ENCODE measurements at places on chromosomes 2 and 18. TPM values are rescaled to one million over a fixed set of nuclear protein-coding genes. Genes with fewer than 3 reads are reported as not detected.

GRCh38 chr2:75287624-75288316, 88.5 kb upstream of the TACR1 start:
- no peak for DNase-seq

DNA sequence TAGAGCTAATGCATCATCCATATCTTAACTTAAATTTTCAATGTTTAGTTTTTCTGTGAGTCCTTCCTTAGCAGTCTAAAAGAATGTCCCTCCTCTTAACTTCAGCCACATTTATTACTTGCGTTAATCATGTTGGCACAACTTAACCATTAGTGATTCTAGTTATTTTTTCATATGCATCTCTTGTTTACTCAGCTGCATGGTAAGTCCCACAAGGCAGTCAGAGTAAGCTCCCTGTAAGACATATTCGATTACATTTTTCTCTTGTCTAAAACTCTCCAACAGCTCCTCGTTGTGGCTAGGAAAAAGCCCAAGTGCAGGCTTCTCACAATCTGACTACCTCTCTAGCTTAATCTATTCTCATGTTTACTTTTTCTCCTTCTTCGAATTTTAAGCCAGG, 2045.3 kb upstream of the PIK3C3 start:
- no peak for DNase-seq

The KRTCAP3 gene
- 2.5 TPM for total RNA-seq

DNA sequence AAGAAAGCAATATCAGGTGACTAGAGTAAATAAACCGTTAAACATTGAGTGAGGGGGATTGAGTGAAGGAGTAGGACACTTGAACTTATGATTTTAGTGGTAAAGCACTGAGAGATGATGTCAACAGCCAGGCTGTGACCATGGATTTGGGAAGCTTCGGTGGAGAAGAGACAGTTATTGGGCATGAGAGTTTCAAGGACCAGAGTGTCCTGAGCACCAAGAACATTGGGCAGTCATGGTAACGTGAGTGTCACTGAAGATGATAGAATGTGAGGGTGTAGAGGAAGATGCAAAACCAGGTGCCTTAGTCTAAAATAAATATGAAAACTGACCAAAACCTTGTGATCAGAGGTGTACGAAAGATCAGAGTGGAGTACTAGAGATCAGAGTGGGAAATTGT, 248.1 kb downstream of the ASXL3 start:
- no peak for DNase-seq

- no peak for DNase-seq
These were observed 31.8 kb upstream of the KCNE4 start for GRCh38 chr2:223019987-223020717.

- no peak for DNase-seq
These were observed 59.1 kb upstream of the NABP1 start for GRCh38 chr2:191618786-191619185.

The PLGLB1 gene
- 5.4 TPM for total RNA-seq

The GLI2 gene
- total RNA-seq: 11.4 TPM

- DNase-seq: no peak
These were observed 1.9 kb upstream of the KRCC1 start for GRCh38 chr2:88057437-88057844.

The INPP4A gene
- total RNA-seq: 22.3 TPM

The TNS1 gene
- 92.3 TPM for total RNA-seq

GRCh38 chr2:168896783-168897182, 4.3 kb upstream of the G6PC2 start:
- no peak for DNase-seq

The ADAM23 gene
- 3.1 TPM for total RNA-seq

DNA sequence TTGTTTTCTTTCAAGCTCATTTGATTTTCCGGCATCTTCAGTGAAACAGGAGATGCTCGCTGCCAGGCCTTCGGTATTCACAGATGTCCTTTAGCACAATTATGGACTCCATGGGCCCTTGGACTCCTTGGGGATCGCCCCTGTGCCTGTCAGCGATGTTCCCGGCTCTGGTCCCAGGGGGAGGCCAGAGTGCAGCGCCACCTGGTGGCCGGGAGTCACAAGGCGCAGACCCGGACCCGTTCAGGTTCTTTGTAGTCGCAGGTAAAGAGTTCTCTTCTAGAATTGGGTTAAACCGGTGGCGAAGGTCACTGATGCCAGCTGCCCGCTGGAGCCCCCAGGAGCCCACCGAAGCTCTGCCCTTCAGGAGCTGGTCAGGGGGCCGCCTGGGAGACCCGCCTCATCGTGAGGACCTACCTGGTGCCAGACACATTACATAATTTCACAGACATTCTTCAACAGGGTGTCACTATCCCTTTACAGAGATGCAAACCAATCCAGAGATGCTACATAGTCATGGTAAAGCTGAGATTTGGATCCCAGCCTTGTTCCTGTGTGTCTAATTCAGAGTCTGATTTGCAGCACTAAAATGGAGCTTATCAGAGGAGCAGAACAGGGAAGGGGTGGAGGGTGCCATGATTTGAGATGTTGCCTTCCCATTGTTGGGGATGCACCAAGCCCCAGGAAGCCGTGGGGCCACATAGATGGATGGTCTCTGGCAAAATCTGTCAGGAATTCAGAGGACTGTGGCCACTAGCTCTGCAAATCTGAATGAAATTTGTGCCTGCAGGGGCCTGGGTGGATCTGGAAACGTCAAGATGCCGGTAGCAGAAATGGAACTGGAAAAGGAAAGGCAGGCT, 6.0 kb upstream of the INPP5D start:
- DNase-seq: no peak

The BMP10 gene
- not detected for total RNA-seq

GRCh38 chr2:122737429-122738077, 982.1 kb downstream of the TSN start:
- DNase-seq: no peak

- DNase-seq: no peak
These were observed 119.8 kb downstream of the AGAP1 start for GRCh38 chr2:235613649-235614048.

The LRP1B gene
- total RNA-seq: 1.7 TPM

The ECEL1 gene
- 0.30 TPM for total RNA-seq

The ZBTB7C gene
- total RNA-seq: 6.3 TPM

The CDCA7 gene
- total RNA-seq: 11.4 TPM

All from skin of body (tissue), 3 donors.